G401 (cell line): ENCODE measurements at places on chromosomes 4 and X. TPM values are rescaled to one million over a fixed set of nuclear protein-coding genes. Genes with fewer than 3 reads are reported as not detected.

DNA sequence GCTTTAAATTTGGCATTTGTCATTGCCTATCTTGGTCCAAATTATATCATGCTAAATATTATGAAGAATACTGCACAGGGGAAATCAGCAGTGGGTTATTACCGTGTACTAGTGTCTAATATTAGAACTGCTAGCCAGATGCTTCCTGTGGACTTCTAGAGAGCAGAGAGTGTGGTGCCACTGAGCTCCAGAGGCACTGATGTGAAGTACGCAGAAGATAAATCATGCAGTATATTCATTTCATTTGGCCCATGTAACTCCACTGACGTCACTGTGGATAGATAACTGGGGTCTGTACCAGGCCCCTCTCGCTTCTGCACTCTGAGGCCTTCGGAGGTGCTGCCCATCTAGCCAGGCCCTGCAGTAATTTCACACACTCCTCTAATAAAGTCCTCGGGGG, 80.0 kb downstream of the ALPK1 start:
- DNase-seq: no peak

GRCh38 chrX:1903236-1903935, 288.5 kb downstream of the ASMT start:
- no peak for DNase-seq

GRCh38 chr4:80926891-80927290, 103.6 kb upstream of the BMP3 start:
- DNase-seq: no peak

GRCh38 chr4:94519019-94519418, 67.3 kb downstream of the PDLIM5 start:
- no peak for DNase-seq

- DNase-seq: no peak
These were observed 8.7 kb upstream of the TBC1D14 start for GRCh38 chr4:6900956-6901355.

Gene NDNF
- total RNA-seq: not detected in 2 replicates

DNA sequence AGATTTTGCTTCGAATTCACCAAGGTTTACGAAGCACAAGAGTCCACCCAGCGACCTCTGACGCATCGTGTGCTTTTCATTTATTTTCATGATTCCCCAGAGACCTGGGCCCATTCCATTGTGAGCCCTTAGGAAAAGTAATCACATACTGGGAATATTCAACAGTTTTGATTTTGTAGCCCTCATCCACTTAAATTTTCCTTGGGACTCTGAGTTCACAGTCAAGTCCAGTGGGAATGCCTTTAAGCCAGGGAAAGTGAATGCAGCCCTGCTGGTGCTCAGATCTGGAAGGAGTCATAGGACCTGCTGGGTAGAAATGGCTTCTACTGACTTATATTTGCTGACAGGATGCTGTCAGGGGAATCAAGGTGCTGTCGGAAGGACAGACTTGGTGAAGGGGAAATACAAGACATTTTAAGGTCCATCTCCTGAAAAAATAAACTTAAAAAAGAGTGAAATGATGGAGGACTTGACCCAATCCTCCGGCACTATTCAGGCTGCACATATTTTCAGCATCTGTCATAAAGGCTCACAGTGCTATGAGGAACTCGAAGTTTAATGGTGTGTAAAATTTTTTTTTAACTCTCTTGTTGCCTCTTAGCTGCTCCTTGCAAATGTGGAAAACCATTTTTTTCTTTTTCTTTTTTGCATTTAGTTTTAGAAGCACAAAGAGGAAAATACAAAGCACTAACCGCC, 204.9 kb downstream of the MID1 start:
- no peak for DNase-seq

- no peak for DNase-seq
These were observed 95.3 kb downstream of the SH3RF1 start for GRCh38 chr4:169175476-169175875.

Gene IQCM
- not detected in 2 replicates for total RNA-seq

DNA sequence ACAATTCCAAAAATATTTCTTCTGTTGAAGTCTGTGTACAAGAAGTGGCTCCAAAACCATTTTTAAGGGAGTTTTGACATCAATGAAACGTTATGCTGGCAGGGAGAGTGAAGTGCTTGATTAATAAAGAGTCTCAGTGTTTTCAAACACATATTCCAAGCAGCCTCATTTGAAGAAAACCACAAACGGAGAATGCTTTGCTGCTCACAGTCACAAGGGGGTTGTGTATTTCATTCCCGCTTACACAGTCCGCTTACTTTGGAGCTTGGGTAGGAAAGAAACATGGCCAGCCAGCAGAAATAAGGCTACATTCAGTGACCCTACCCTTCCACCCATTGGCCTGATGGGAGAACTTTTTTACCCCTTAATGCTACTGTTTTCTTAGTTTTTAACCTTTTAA, 586.2 kb downstream of the RAB28 start:
- no peak for DNase-seq

DNA sequence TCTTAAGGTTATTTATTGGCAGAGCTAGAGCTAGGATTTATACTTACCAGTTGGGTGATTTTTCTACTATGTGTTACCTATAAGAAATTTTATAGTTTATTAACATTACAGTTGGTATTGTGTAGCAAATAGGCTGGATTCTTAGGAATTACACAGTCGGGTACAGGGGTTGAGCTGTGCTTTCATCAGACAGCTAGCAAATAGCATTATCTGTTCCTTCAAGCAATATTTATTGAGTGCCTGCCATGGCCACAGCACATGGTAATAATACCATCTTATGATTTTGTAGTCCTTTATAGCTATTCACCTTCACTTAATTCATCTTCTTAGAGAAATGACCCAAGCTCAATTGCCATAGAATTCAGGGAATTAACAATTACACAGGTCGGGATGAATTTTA, 109.4 kb upstream of the PACRGL start:
- DNase-seq: no peak

DNA sequence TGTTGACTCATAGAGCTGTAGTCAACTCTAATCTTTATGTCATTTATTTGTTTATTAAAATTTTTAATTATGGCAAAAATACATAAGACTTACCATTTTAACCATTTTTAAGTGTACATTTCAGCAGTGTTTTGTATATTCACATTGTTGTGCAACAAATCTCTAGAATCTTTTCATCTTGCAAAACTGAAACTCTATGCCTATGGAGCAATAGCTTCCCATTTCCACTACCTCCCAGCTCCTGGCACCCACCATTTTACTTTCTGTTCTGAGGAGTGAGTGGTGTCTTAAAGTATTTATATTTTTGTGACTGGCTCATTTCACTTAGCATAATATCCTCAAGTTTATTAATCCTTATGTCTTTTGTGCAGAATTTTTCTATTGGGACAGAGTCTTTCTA, 181.0 kb downstream of the GPAT3 start:
- DNase-seq: no peak

GRCh38 chr4:952881-953573, 20.3 kb downstream of the DGKQ start:
- DNase-seq: no peak
